Activated CD4-positive, alpha-beta T cell treated with anti-CD3 and anti-CD28 coated beads, Interleukin-2, amount 50 U/mL, for 48 hours (primary cell): ENCODE measurements at places on chromosomes 13 and 19.

DNA sequence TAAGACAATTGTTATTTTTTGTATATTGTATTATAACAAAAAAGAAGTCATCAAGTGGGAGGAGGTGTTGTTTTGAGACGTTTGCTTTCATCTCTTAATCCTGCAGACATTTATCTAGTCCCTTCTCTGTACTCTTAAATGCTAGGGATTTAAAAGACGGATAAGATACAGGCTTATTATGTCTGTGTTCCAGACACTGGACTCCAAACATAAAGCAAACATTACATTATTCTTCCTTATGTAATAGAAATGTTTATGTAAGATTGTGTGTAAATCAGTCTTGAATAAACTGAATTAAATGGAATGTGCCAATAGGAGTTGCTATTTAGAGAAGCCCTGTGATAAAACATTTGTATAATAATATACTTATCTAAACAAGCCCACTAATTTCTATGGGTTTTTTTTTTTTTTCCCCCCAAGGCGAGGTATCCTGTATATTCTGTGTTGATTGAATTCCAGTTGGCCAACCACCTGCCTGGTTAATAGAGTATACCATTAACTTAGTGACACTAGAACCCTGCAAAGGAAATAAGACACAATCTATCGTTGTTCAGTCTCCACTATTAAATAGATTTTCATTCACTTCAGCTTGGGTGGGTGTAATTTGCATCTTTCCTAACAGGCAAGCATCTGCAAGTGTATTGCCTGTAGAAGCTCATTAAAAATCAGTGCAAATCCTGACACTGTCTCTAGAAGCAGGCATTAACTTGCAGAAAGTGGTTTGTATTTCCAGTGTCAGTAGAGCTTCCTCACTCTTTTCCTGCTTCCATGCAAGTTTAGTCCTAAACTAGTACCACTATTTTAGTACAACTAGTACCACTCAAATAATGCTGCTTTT lies 69.0 kb downstream of the LRCH1 start:
- no peak for DNase-seq

DNA sequence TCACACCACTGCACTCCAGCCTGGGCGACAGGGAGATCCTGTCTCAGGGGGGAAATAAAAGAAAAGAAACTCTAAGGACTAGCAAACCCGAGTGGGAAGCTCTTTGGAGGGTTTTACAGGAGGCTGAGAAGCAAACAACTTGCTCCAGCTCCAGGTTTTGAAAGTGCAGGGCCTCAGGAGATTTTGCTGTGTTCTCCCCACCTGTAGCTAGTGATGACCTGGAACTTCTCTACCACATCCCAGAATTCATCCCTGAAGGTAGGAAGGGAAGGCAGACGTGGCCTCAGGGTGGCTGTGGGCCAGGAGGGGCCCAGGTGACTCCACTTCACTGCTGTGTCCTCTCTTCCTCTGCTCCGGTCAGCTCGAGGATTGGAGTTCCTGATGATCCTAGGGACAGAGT lies 16.3 kb upstream of the PSMD8 start:
- no peak for DNase-seq

DNA sequence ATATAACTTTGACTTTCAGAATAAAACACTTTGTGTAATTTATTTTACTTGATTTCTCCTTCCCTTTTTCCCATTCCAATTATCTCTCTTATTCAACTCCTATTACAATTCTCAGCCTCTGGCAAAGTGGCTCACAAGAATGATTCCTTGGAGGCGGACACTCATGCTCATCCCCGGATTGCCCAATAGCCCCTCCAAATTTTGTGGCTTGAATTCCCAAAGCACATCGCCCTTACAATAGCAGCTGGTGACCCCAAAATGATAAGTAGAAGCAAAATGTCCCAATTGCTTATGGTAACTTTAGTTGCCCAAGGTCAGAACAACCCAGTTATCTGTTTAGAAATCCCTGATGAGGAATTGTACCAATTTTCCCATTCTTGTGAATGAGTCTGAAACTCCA lies 1523.5 kb upstream of the PRR20A start:
- DNase-seq = no peak

DNA sequence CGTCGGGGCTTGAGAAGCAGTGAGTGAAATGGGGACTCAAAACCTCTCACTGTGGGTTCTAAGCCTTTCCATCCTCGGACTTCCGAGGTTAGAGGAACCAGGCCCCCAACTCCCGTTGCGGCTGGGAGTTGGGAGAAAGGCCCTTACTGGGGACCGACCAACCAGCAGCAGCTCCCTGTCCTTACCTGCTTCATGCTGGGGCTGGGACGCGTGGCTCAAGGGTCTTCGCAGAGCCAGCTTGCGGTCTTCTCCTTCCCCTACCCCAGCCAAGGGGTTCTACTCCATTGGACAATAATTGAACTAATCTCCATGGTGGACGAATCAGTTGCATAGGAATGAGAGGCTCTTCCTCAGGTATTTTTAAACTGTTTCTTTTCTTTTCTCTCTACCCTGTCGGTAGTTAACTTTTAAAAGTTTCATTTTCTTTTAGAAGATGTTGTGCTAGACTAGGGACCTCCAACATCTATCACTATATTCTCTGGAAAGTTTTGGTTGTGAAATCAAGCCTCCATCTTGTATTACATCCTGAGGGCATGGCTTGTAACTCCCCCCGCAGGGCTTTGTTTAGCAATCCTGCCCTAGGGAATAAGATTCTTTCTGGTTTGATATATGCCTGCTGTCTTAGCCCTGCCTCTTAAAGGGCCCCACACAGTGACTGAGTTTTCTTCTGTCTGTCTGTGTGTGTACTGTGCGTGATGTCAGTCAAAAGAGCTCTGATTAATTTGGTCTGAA lies 1027.1 kb upstream of the PCDH9 start:
- DNase-seq = no peak
